Gastrocnemius medialis (tissue), 4 donors: ENCODE measurements at places on chromosomes 1 and 21.

DNA sequence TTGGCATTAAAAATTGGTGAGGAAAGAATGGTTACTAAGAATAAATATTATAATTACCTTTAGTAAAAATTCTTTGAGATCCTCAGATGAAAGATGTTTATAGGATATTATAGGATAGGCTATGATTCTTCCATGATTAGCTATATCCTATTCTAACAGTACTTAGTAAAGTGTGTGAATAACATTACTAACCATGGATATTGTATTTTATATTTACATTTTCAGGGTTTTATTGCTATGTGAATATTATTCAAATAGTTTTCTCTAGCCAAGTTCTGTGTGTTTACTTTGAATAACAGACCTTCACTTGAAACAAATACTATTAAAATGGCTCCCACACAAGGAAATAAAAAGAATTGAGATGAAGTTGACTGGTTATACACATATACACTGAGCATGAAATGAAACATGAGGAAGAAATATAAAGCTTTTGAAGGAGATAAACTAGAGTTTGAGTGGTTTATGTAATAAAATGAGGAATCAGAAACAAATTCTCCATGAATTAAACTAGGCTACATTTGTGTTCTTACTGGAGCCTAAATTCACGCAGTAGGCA is 479.4 kb upstream of the PKN2 start:
- H3K27ac ChIP-seq = no peak overlapping the region
- no peak for DNase-seq
- H3K36me3 ChIP-seq = no peaks in the 10 kb centered on the region
- H3K4me1 ChIP-seq = no peaks in the 10 kb centered on the region
- no peak overlapping the region for H3K4me3 ChIP-seq

GRCh38 chr1:180632326-180633056 is 669 bp downstream of the XPR1 start:
- peak overlapping the region; percentile 90 for H3K27ac ChIP-seq
- H3K4me1 ChIP-seq = peaks cover 34% of the 10 kb centered on the region
- H3K36me3 ChIP-seq = no peaks in the 10 kb centered on the region

- H3K4me1 ChIP-seq = no peaks in the 10 kb centered on the region
- DNase-seq = no peak
- no peak overlapping the region for H3K27ac ChIP-seq
- H3K36me3 ChIP-seq = no peaks in the 10 kb centered on the region
- no peaks in the 10 kb centered on the region for H3K27me3 ChIP-seq
- no peak overlapping the region for H3K4me3 ChIP-seq
Observed at GRCh38 chr1:168400139-168400538, 119.5 kb downstream of the TBX19 start.

DNA sequence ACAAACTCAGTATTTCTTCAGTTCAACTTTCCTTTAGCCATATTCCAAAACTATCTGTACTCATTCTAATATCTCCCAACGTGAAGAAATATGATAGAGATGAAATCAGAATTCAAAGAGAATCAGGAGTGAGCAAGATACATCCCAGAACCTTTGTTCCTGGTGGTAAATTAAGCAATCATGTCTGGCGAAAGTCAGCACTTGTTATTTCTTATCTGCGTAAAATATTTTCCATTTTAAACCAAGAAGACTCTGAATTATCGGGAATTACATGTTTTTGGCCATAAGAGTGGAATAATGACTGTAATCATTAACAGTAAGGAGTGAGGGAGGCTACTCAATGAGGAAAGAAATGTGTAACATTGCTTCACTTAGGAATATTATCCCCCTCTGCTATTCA is 253.7 kb downstream of the PDE4B start:
- no peak for DNase-seq
- H3K36me3 ChIP-seq = no peaks in the 10 kb centered on the region
- H3K4me3 ChIP-seq = no peak overlapping the region
- no peaks in the 10 kb centered on the region for H3K4me1 ChIP-seq
- H3K27me3 ChIP-seq = no peaks in the 10 kb centered on the region
- H3K27ac ChIP-seq = no peak overlapping the region

GRCh38 chr1:24749252-24749651 is 4.0 kb downstream of the CLIC4 start:
- no peak overlapping the region for H3K4me3 ChIP-seq
- H3K4me1 ChIP-seq = peaks cover 14% of the 10 kb centered on the region
- H3K27ac ChIP-seq = no peak overlapping the region
- no peaks in the 10 kb centered on the region for H3K36me3 ChIP-seq
- no peaks in the 10 kb centered on the region for H3K27me3 ChIP-seq
- DNase-seq = no peak

DNA sequence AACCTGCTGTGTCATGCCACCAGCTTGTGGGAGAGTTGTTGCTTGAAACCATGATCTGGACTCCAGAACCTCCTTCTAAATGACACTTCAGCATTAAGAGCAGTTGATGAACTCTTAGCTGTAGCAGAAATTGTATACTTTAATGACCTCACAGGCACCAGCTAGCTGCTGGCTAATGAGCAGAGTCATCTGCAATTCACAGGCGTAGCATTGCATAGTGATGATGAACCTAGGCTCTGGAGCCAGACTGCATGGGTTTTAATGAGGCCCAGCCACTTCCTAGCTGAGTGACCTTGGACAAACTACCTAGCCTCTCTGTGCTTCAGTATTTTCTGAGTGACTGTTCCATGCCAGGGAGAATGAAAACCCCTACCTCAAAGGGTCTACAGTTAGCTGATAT is 407.1 kb downstream of the LMO4 start:
- H3K27ac ChIP-seq = no peak overlapping the region
- no peaks in the 10 kb centered on the region for H3K27me3 ChIP-seq
- no peak overlapping the region for H3K4me3 ChIP-seq
- no peaks in the 10 kb centered on the region for H3K36me3 ChIP-seq
- no peaks in the 10 kb centered on the region for H3K4me1 ChIP-seq
